ENCODE measurements at places on chromosomes 4 and X.

GRCh38 chr4:107837317-107837716, 12.6 kb downstream of the SGMS2 start:
- no peak for DNase-seq

DNA sequence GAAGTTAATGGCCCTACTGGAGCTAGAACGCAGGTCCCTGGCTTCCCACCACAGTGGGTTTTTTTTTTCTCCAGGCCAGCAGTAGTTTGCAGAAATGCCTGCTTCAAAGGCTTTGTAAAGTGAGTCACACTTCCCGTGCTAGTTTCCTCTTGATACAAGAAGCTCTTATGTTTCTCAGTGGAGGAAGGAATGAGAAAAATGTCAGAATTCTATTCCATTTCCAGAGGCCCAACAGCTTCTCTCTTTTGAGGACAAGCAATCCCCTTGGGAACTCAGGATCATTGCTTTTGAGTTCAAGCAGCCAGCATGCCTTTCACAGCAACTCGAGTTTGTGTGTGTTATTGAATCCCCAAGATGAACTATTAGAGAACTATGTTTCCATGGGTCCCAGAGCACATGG, 134.3 kb downstream of the GUCY2F start:
- DNase-seq = no peak

DNA sequence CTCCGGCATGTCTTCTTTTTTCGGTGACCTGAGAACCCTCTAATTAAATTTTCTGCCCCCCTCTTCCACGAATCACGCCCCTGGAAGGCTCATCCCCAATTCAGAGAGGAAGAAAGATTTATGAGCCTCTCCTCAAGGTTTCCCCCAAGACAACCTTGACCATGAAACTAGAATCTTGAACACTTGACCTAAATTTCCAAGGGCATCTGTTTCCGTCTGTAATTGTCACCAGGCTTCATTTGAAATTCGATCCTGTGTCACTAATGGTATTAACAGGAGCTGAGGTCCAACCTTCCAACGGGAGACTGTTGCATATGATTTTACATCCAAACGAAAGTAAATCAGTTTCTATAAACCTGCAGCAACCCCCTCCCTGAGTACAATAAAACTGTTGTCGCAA, 139.9 kb upstream of the ZIC3 start:
- DNase-seq = no peak

DNA sequence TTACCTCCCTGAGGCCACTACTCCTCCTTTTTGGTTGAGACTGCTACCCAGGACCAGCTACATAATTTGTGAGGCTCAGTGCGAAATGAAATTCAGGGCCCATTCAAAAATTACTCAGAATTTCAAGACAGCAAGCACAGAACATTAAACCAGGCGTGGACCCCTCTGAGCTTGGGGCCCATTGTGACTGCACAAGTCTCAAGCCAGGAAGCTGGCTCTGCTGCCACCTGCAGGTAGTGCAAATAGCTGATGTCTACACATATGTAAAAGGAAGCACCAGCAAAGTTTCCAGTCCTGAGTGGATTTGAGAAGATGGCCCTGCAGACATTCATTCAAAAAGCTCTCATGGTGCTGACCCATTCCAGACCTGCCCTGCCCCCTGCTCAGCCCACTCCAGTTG, 213.4 kb upstream of the LNX1 start:
- DNase-seq = peak; percentile 36

DNA sequence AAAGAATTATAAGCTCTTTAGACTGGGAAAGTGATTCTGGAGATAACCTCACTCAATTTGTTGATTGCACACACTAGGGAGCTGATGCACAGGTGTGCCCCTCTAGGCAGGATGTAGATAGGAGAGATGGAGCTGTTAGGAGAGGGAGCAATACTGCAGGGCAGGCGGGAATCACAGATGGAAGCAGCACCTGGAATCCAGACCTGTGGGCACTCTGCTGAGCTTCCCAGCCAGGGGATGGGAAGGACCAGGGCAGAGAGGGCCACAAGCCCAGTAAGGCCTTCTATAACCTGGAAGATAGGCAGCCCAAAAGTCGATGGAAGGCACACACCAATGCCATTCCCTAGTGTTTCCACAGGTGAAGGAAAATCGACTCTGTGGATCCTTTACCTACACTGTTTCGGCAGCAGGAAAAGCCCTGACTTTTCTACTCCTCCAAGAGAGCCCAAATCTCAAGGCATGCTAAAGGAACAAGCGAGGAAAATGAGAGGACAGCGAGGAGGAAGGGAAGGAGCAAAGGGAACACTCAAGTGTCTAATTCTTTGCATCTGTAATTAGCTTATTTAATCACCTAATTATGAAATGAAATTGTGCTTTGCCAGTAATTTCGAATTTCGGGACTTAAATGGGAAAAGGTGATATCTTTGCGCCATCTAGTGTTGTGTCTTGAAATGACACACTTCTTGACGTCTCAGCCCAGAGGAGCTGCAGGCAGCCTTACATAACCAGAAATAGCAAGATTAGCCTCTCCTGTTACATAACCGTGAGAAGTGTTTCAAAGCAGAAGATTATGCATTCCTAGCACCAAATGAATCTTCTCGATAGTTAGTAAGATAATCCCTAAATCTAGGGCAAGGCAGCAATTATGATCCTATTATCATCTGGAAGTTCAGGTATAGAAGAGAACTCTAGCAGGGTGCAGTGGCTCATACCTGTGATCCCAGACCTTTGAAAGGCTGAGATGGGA, 31.0 kb upstream of the TLR3 start:
- peak; percentile 66 for DNase-seq

DNA sequence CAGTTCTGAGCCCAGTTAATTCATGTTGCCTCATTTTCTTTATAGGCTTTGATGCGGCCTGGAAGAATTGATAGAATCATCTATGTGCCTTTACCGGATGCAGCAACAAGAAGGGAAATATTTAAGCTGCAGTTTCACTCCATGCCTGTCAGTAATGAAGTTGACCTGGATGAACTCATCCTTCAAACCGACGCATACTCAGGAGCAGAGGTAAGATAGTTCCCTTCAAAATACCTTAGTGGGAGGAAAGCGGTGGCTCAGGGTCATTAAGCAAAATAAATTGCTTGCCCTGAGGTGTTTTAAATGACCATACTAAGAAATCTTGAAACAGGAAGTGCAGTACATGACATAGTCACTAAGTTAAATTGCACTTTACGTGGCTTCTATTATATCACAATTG, 140.6 kb upstream of the SPRY1 start:
- no peak for DNase-seq

DNA sequence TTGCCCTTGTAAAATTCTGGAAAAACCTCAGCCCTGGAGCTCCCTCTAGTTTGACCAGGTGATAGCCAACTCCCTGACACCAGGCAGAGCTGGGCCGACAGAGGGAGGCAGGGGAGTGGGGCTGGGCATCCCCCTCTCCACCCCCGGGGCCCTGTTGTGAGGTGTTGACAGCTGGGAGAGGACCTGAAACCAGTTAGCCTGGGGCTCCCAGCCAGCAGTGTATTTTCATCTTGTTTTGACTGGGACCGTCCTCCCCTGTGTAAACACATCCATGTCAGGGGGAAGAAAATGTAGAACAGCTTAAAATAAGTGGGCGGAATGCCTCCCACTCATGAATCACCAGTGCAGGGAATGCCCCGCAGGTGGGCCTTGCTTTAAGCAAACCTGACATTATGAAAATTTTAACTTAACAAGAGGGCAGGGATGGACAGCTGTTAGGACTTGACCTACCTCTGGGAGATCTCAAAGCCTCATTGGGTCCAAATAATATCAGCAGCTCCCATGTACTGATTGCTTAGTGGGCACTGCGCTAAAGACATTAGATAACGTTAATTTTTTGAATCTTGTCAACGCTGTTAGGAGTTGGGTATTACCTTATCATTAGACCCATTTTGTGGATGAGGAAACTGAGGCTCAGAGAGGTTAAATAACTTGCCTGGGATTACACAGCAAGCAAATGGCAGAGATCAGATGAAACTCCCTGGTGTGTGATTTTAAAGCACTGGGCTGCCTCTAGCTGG, 45.9 kb downstream of the TSC22D3 start:
- DNase-seq = no peak

DNA sequence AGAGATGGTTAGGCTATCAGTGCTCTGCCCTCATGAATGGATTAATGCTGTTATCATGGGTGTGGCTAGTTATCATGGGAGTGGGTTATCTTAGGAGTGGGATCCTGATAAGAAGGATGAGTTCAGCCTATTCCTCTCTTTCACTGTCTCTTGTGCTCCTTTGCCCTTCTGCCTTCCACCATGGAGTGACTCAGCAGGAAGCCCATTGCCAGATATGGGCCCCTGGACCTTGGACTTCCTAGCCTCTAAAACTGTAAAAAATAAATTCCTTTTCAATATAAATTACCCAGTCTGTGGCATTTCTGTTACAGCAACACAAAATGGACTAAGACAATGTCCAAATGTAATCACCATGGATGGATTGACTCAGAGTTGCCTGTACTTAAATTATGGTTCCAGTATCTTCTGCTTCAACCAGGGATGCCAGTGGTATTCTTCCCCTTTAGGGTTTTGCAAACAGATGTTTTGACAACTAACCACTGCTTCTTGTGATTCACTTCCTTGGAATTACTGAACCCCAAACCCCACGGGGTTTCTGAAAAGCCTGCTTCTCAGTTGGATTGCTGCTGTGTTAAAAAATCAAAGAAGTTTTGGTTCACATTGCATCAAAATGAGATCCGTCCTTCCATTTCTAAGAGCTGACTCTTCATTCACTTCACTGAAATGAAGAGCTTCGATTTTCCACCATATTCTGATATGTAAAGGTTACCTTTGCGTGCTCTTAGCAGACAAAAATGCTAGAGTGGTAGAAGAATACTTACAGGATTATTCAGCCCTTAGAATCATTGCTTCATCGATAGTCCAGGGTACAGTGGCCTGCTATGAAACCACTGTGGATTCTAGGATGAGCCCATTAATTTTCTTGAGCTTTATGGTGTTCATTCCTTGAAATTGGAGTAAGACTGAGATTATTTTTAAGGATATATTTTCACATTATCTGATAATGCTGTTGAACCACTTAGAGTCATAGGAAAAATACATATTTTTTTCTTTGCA, 107.7 kb downstream of the FRMPD4 start:
- DNase-seq = no peak

DNA sequence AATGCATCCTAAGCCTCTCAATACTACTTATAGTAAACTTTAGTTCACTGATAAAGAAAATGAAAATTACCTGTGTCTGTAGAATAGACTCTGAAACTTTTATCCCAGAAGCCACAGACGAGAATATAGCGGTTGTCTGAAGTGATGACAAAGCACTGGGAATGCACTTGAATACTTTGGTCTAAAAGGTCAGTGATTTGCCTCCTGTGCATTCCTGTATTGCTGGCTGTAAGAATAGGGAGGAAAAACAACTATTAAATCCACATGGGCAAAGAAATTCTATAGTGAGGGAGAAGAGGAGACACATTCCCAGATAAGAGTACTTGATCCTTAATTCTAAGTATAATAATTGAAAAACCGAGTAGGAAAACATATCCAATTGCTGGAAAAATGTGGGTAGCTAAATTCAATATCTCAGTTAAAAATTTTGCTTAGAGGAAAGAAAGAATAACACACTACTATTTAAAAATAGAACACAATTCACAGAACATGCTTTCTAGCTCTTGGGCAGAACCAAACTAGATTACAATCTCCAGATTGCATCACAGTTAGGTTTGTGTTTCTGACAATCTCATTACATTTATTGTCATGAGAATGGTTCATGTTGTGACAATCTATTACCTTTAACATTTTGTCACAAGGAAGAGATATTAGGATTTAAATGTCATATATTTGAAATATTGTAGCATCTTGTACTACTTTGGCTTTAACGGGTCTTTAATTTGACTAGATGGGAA, 232.1 kb downstream of the DCLK2 start:
- no peak for DNase-seq

DNA sequence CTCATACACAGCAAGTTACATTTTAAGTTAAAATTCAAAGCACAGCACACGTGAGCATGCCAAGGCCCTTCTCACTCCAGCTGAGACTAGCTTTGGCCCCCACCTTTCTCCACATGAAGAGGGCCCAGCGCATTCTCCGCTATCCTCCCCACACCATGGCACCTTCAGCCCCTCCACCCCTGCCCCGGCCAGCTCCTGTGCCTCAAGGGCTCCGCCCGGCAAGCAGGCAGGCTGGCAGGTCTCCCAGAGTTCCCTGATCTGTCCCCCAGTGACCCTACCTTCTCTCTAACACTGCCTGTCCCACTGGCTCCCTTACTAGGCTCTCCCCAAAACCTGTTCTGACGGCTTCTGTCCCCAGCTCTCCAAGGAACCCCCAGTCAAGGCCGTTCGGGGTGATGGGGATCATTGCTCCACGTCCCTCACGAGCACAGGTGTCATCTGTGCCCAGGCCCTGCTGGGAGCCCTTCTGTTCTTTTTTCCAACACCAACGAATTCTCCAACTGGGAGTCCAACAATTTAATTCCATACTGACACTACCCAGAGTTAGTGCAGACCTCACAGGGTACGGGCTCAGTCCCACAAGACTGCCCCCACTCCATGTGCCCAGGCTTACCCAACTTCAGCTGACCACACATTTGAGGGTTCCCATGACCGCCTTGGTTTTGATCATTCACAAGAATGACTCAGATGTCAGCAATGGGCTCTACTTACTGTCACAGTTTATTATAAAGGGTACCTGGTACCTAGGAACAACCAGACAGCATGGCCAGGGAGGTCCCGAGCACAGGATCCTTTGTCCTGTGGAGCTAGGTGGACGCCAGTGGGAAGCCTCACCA, 4.2 kb downstream of the LETM1 start:
- no peak for DNase-seq

GRCh38 chr4:13527192-13527980, 16.9 kb downstream of the NKX3-2 start:
- DNase-seq = no peak
